ENCODE measurements at places on chromosomes 1 and 21.

DNA sequence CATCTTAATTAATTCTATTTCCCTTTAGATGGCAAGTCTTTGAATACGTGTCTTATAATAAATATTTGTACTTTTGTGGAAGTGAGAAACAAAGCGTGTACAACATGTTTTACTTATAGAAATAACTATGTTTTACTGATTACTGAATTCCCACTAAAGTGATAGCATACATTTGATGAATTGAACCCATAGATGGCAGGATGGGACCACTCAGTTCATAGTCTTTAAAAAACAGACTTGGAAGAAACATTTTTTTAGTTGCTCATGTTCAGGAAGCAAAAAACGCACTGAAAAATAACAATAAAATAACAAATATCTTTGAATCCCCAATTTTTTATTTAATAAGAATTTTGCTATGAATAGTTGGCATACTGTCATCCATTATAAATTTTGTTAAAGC lies 507.1 kb upstream of the ZRANB2 start:
- no peak for DNase-seq

GRCh38 chr1:163399976-163400601 lies 78.3 kb downstream of the NUF2 start:
- DNase-seq = no peak

GRCh38 chr21:31449921-31450535 lies 106.0 kb upstream of the TIAM1 start:
- DNase-seq = no peak

GRCh38 chr1:196773713-196774112 lies 927 bp upstream of the CFHR3 start:
- DNase-seq = no peak

DNA sequence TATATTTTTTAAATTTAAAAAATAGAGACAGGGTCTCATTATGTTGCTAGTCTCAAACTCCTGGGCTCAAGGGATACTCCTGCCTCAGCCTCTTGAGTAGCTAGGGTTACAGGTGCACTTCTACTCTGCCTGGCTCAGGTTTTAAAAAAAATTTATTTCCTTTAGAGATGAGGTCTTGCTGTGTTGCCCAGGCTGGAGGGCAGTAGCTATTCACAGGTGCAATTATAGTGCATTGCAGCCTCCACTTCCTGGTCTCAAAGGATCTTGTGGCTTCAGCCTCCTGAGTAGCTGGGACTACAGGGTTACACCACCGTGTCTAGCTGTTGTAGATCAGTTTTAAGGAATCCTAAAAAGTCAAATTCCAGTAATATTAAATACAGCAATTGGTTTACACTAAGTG lies 5.0 kb downstream of the RNF11 start:
- no peak for DNase-seq

GRCh38 chr1:47262787-47263413 lies 30.9 kb upstream of the TAL1 start:
- no peak for DNase-seq

- no peak for DNase-seq
These were observed 196.7 kb upstream of the VAMP3 start for GRCh38 chr1:7574121-7575040.

DNA sequence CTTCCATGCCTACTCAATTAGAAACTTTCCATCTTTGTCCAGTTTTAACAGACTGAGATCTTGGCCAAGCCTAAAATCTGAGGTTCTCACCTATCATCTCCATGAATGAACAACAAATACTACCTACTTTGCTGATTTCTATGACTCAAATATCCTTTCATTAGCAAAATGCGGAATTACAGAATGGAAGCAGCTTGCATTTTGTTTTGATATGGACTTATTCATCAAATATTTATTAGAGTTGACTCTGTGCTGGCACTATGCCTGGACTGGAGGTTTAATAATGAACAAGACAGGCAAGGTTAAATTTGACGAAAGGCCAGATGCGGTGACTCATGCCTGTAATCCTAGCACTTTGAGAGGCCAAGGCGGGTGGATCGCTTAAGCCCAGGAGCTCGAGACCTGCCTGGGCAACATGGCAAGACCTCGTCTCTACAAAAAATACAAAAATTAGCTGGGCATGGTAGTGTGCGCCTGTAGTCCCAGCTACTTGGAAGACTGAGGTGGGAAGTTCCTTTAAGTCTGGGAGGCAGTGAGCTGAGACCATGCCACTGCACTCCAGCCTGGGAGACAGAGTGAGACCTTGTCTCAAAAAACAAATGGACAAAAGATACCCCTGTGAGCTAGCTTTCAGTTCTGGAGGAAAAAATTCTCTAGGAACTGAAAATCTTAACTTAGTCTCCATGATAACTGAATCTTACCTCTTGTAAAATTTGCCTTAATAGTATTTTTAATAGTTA lies 29.4 kb upstream of the SOD1 start:
- DNase-seq = no peak

DNA sequence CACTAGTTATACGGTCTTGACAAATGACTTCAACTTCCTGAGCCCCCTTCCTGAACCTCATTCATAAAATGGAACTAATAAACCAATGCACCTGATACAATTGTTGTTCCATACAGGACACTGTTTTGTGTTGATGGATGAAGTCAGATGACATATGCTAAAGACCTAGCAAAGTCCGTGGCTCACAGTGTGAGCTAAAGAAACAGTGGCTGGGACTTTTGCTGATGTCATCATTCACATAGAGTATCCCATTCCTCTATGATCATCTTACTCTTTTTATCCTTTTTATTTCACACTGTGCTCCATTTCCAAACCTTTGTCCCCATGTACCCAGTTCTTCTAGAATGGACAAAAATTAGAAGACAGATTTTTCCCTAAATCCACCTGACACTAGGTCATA lies 83.7 kb upstream of the KAZN start:
- no peak for DNase-seq

- DNase-seq = no peak
These were observed 388.2 kb downstream of the PTPRU start for GRCh38 chr1:29624320-29625083.

- no peak for DNase-seq
These were observed 1.7 kb downstream of the SPSB1 start for GRCh38 chr1:9294405-9294773.

- DNase-seq = no peak
These were observed 166.1 kb downstream of the LTN1 start for GRCh38 chr21:28826569-28826968.

DNA sequence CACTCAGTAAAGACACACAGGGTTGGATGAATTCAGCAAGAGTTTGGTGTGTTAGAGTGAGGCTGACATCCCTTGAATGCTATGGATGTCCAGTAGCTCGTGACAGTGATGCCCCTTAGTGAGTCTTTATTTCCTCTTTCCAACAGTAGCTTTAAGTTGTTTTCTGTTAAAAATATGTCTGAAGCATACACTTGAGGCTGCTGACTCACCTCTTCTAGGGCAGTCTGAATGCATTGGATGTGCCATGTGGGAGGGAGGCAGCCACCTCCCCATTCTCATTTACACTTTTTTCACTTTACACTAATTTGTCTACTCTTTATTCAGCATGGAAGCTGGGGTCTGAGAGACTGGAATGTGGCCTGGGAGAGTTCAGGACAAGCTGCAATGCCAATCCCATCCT lies 17.6 kb downstream of the NOS1AP start:
- DNase-seq = no peak

- DNase-seq = no peak
These were observed 4.9 kb downstream of the TRIM46 start for GRCh38 chr1:155178441-155179111.

DNA sequence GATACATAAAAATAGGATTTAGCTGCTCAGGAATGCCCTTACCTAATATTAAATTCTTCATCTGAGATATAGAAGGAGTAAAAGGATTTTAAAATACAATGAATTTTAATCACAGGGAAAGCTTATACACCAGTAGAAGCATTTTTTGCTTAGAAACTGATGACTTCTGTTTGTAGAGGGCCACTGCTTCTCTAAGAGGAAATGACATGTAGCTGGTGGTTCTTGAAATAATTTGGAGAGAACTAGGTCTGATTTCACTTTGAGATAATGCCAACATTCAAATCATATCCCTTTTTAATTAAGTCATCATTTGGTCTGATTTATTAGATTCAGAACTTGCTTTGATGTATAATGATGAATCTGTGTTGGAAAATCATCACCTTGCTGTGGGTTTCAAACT lies 166.6 kb upstream of the SGIP1 start:
- DNase-seq = no peak

DNA sequence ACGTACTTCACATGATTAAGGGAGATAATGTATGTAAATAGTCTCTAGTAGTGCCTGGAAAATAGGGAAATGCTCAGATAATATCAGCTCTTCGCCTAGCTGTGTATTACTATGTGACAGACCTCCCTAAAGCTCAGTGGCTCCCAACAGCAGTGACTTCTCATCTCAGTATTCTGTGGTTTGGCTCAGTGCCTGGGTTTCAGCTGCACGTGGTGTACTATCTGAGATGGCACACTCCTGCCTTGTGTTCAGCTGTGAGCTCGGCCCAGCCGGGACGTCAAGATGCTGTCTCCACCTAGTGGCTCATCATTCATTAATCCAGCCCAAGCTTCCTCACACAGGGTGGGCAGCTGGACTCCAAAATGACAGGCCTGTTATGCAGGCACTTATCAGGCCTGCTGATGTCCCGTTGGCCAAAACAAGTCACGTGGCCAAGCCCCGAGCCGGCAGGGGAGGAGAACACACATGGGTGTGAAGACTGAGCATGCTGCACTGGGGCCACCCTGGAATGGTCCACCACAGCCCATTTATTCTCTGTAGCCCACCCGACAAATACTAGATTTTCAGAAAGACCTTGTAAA lies 17.8 kb downstream of the SLFNL1 start:
- no peak for DNase-seq

DNA sequence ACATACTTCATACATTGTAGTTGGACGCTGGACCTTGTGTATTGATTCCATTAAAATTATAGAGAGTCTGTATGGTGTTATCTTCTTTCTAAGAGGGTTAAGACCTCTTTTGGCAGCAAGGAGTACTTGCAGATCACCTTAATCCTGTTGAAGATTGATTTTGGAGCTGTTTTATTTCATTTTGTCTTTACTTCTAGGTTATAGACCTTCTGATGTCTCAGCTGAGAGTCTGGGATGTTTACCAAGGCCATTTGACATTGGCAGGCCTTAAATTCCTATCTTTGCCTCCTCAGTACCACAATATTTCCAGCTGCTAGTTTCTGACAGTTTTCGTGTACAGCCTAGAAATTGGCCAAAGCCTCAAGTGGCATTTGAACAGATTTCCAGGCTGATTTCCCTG lies 338.0 kb downstream of the LMO4 start:
- DNase-seq = no peak

- DNase-seq = no peak
These were observed 6.6 kb upstream of the NSUN4 start for GRCh38 chr1:46334030-46334384.

- no peak for DNase-seq
These were observed 40.3 kb downstream of the PTPN14 start for GRCh38 chr1:214510914-214511638.

DNA sequence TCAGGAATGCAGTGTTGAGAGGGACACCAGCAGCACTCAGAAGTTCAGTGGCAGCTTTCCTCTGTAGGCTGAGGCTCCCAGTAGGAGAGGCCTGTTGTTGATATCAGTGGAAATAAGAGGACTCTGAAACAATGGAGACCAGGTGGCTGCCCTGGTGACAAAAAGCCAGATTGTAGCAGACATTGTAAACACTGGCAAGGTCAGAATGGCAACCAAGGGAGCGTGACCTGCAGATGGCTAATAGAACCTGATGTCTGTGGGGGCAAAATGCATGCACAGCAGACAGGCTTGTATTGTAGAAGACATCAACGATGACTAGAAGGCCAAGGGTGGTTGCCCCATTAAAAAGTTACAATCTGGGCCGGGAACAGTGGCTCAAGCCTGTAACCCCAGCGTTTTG lies 53.1 kb upstream of the GPR37L1 start:
- no peak for DNase-seq

DNA sequence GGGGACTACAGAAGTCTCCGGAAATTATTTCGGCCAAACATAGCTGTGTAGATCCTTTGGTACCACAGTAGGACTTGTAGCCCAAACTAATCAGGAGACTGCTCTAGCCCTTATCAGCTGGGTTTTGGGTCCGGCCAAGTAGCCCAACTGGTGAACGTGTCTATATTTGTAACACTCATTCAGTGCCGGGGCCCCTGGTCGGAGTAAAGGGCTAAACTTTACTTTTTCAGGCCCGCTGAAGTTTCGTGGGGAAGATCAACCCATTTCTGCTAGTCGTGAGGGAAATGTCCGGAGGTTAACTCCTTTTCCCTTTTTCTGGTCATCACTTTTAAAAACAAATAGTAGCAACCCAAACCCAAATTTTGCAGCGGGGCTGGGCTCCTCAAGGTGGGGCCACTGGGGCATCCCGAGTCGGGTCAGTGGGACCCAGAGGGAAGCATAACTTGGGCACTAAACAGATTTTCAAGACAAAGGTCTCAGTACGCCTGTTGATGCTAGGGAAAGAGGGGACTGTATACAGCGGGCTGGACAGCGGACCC lies 1.7 kb downstream of the LHX9 start:
- no peak for DNase-seq

GRCh38 chr21:42233067-42233961 lies 14.4 kb downstream of the ABCG1 start:
- no peak for DNase-seq

DNA sequence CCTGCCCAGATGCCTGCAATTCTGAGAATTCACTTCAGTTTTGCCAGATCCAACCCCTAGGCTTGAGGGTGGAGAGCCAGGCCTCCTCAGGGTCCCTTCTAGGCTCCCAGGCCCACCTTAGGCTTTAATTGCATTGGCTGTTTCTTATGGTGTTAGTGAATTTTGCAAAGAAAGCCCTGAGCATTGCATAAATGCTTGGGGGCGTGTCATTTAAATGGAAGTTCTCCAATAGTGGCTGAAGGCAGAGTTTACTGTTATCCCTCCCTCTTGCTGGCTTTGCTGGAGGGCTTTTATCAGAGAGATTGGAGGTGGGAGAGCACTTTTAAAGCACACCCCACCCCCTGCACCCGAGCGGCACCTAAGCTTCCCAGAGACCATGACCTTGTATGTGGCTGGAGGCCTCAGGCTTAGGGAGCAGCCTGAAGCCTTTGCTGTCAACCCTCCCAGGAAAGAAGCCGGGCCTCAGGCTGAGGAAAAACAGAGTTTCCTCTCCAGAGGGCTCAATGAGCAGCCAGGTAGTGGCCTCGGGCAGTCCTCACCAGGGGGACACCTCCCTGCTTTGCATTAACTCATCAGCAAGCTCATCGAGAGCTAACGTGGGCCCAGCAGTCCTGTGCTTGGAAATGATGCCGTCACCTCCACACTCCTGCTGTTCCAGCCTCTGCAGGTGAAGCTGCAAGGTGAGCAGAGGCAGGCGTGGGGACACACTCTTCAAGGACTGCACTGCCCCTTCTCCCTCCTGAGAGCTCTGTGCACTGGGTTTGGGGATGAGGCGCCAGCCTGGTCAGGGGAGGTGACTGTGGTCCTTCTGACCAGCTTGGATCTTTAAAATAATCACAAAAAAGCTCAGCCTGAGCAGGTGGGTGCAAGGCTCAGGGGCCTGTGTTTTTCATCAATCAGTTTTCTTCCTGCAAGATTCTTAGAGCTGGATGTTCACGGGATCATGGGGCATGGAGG lies 58.0 kb downstream of the STUM start:
- DNase-seq = no peak

All from cortex of kidney (tissue), 1 donor.